ENCODE measurements at places on chromosomes 4 and X.

DNA sequence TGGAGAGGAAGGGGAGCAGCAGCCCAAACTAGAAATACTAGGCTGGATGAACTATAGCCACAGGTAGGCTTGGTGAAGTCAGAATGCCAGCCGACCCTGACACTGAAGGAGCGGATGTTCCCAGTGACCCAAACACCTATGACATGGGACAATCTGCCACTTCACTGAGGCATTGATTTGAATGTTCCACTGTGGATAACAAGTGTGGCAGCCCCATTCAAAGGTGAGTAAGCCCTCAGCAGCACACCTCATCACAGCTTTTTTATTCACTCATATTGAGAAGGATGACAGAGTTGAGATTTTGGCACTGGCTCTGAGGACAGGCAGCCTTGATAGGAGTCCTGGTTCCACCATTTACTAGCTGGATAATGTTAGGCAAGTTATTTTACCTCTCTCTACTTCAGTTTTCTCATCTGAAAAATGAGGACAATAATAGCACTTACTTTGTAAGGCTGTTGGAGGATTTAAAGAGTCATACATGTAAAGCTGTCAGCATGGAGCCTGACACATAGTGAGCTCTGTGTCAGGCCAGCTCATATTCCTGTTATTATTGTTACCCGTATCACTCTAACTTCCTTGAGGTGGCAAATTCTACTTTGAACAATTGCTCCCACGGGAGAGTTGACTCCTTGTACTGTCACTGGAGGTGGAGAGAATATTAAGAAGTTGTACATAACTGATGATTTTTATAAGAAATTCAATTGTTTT, 114.6 kb downstream of the RASL11B start:
- DNase-seq: no peak

DNA sequence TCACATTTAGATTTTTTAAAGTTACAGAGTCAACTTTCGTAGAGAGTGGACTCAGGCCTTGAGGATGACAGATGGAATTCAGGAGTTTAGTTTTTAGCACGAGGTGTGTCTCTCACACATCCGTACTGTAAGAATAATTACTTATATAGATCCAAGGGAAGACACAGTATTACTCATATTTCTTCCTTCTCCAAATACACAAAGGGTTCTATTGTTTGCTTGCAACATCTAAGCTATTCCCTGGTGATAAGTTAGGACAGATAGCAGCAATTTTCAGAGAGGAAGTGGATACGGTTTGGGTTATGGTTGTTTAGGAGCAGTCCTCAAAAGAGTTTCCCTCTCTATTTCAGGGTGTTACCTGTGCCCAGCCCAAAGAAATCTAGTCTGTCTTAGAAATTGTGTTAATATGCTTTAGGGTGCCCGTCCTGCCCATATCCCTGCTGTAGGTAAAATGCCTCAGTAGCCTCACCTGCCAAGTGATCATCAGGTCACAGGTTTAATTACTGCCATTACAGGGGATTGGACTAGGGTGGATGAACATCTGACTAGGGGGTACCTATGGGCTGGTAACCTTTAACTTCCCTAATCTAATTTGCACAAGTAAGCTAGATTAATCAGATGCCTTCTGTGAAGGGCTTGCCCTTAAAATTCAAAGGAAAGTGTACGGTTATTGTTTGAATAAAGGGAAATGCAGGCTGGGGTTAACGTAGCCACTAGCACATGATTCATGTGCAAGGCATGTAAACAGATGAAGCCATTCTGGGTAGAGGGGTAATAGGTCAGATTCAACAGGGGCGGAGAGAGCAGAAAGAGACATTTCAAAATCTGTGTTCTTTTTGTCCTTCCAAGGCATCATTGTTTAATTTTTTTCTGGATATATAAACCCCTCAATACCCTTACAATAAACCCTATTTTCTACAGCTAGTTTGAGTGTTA, 8.7 kb upstream of the PPP3CA start:
- DNase-seq: no peak

DNA sequence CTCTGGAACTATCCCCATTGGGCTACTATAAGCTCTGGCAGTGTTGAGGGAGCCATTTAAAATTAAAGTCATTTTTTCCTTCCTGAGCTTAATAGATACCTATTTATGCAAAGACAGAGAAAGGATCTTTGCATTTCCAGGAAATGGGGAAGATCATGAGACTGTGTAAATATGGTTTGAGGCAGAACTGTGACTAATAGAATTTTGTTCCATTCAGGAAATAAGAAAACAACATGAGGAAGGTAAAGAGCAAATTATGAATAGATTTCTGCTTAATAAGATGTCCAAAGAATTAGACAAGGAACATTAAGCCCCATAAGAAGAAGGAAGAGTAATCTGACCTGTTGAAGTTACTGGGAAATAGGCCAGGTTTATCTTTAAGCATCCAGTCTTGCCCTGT, 17.8 kb upstream of the TBC1D19 start:
- DNase-seq: no peak

DNA sequence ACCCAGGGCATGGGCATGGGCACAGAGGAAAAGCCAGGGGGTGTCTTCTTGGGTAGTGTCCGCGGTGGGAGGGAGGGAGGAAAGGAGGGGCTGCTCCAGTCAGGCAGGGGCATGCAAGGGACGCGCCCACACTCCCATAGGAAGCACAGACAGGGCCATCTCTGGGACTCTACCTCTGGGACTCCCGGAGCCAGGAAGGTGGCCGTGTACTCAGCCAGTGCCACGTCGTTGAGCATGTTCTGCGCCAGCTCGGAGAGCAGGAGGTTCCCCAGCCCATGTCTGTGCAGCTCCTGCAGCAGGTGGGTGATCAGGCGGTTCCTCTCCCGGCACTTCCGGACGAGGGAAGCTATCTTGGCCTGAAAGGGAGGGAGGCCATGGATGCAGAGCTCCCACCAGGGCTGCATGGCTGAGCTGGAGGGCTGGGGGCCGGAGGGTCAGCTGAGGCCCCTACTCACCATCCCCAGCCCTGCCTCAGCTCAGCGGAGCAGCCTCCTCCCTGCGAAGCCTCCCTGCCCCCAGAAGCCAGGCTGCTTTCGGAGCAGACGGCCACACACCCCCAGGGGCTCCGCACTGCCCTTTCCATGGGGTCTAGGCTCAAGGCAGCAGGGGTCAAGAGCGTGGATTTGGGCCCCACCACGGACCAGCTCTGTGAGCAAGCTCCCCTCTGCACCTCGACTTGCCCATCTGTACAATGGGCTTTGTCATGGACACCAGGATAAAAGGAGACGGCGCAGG, 44.6 kb downstream of the C4orf50 start:
- no peak for DNase-seq

GRCh38 chr4:93710101-93710846, 118.3 kb upstream of the ATOH1 start:
- no peak for DNase-seq

GRCh38 chr4:86532851-86533250, 61.3 kb upstream of the PTPN13 start:
- DNase-seq: no peak

DNA sequence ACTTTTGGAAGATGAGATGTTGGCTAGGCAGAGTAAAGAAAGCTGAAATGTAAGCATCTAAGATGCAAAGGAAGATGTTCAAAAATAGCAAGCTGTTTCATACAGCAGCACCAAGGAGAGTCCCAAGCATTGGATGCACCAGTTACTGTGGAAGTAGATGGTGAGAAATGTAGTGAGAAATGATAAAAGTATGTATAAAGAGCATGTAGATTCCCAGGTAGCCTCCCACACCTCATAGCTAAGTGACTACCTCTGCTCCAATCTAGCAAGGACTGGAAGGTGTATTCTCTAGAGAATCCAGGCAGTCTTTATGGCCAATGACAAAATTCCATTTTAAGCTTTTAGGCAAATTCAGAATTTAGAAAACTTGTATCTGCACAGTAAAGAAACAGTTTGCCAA, 50.9 kb upstream of the C4orf54 start:
- DNase-seq: no peak

- no peak for DNase-seq
Measured at GRCh38 chrX:68936126-68936525, 107.3 kb downstream of the EFNB1 start.
